Stimulated activated CD8-positive, alpha-beta memory T cell treated with anti-CD3 and anti-CD28 coated beads, Interleukin-4, amount 100 ng/mL, for 4 hours (primary cell): ENCODE measurements at places on chromosomes 1 and 21.
A peak's percentile ranks its signal among the peaks of the same experiment; 100 is the strongest.

DNA sequence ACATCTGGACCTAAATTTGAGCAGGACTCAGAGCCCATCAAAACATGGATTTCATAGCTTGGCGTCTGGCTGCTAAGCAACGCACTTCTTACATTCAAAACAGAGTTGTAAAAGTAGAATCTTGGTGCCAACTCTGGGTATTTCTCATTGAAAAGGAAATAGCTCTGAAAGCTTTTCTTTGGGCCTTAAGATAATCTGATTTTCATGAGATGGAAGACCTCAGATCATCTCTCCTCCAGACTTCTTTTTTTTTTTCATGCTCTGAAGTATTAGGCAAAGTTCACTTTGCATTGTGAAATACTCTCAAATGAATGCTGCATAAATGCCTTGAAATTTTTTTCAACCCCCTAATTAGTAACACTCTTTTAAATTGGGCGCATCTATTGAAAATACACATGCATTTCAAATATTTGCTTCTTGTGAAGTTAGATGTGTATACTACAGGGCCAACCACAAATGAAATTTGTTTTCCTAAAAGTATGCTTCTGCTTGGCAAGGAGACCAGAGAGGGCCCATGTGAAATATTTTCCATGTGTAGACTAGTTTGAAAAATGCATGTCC is 4.2 kb downstream of the ADAMTS5 start:
- DNase-seq, result no peak

DNA sequence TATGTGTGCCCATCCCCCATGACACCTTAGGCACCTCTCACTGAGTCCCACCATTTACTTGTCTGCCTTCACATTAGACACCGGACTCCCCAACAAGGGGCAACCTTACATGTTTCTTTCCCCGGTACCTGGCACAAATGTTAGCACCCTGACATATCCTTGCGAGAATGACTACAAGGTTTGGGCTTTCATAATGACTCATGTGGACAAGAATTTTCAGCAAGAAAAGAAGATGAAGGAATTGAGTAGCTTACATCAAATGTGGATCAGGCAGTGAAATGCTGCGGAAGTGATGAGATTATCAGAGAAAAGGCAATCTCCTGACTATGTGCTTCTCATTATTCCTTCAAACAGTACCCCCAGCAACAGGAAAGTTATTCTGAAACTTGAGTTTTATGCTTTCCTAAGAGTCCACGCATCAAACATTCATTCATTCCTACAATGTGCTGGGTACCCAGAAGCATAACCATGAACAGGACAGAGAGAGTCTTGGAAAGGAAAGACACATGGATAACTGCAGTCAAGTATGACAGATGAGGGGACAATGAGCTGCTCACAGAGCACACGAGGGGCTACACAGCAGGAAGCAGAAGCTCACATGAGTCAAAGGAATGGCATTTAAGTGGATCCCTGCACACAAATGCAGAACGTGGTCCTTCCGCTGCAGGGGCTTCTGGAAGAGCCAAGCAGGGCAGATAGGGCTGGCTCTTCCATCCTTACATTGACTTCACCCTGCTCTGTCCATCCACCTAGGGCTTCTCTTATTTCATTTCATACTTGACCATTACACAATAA is 112.1 kb downstream of the PCNX2 start:
- DNase-seq, result no peak

DNA sequence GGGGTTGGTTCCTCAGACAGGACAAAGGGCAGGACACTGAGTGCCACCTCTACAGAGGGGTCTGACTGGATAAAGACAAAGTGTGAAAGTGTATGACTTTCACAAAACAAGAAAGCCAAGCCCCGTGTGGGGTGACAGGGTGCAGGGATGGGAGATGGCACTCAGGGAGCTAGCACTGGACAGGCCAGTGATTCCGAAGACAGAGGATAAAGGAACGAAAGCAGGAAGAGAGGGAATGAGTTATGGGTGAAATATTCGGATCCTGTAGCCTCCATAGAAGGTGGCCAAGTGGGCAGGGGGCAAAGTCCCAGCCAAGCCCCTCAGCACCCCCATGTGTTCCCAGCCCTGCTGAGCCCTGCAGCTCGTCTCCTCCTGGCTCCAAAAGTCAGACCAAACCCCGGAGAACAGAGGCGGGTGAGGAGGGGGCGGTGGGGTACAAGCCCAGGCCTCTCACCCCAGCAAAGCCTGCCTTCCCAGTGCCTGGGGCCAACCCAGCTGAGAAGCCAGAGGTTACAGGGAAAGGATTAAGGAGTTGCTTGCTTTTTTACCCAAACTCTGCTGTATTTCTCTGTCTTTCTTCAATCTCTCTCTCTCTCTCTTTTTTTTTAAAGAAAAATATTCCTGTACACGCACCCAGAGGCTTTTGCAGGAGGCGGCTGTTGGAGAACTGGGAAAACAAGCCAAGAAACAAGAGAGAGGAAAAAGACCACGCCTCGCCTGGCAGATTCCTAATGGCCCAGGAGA is 14.0 kb upstream of the WASF2 start:
- DNase-seq, result no peak

DNA sequence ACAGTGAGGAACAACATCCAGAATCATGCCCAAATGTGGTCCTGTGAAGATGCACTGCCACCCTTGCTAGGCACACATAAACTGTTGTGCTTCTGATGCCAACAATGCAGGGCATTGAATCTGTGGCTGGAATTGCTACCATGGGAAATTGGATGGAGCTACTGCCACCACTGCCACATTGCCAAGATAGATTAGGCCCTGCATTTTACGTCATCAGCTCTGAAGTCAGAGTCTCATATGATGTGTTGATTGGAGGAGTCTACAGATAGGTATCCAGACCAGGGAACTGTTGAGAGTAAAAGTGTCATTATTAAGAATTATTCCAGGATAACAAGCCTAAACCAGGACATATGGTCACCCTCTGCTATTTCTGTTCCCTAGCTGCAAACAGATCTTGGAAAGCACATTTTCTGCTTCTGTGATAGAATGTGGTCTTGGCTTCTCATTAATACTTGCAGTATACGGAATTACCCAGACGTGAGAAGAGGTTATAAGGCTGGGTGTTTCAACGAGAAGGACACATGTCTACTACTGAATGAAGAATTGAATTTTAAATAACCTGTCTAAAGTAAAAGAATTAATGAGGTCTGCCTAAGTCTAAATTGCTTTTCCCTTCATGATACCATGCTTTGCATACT is 106.6 kb downstream of the TNNI3K start:
- no peak for DNase-seq

- no peak for DNase-seq
These were observed 47.0 kb downstream of the ZC3H11B start for GRCh38 chr1:219565921-219566320.

DNA sequence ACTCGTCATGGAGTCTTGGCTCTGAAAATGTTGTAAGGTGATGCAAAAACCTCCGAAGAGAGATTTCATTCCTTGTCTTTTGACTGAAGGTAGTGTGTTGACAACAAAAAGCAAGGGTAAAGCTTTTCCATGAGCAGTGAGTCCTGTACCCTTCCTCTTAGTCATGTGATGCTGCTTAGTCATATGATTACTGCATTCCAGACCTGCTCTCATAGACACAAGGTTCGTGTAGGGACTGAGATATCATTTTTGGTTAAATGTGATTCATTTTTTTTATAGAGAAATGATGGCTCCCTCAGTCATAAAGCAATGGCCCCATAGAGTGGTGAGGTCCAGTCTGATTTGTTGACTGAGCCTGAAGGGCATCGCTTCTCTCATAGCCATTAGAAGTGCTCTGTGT is 9.2 kb downstream of the KCNJ6 start:
- no peak for DNase-seq

- no peak for DNase-seq
These were observed 15.6 kb downstream of the SZT2 start for GRCh38 chr1:43405219-43405875.

GRCh38 chr1:184483101-184483683 is 96.4 kb downstream of the C1orf21 start:
- DNase-seq, result no peak

- peak; percentile 49 for DNase-seq
These were observed 36.1 kb downstream of the PEX14 start for GRCh38 chr1:10510520-10511493.

- no peak for DNase-seq
These were observed 20.6 kb upstream of the USP24 start for GRCh38 chr1:55235722-55236121.

GRCh38 chr1:109476825-109477224 is 6.9 kb upstream of the ATXN7L2 start:
- DNase-seq, result no peak

DNA sequence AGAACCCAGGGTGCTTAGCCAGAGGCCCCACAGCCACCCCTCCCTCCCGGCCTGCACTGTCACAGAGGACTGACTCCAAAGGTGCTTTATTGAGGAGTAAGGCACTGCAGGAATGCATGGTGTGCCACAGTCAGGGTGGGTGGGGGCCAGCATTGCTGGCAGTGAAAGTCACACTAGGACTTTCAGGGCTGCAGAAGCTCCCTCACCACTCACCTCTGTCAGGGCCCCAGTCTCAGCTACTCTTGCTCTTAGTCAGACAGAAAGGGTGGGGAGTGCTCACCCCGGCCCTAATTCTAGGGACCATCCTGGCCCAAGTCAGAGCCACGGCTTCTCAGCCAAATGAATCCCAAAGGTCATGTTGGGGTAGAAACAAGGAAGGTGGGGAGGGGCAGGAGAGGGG is 19.4 kb downstream of the KNCN start:
- no peak for DNase-seq

- no peak for DNase-seq
These were observed 11.4 kb downstream of the SMYD2 start for GRCh38 chr1:214292322-214292721.

DNA sequence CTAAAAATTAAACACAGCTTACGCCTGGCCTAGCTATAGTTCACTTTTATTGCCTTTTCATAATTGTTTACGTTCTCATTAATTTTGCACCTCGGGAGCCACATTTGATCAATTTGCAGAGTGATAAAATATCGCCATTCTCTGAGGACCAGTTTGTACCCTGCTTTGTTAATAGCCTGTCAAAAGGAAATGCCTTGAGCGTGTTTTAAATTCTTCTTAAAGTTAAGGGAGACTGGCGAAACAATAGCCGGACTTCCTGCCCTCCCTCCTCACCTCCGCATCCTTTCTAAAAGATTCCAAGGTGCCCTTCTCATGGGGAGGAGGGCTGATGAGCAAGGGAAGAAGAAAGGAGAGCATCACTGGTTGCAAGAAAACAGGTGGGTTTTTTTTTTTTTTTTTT is 271.6 kb downstream of the KCNJ6 start:
- no peak for DNase-seq

GRCh38 chr1:110170766-110171733 is 20.8 kb downstream of the SLC6A17 start:
- DNase-seq, result no peak

DNA sequence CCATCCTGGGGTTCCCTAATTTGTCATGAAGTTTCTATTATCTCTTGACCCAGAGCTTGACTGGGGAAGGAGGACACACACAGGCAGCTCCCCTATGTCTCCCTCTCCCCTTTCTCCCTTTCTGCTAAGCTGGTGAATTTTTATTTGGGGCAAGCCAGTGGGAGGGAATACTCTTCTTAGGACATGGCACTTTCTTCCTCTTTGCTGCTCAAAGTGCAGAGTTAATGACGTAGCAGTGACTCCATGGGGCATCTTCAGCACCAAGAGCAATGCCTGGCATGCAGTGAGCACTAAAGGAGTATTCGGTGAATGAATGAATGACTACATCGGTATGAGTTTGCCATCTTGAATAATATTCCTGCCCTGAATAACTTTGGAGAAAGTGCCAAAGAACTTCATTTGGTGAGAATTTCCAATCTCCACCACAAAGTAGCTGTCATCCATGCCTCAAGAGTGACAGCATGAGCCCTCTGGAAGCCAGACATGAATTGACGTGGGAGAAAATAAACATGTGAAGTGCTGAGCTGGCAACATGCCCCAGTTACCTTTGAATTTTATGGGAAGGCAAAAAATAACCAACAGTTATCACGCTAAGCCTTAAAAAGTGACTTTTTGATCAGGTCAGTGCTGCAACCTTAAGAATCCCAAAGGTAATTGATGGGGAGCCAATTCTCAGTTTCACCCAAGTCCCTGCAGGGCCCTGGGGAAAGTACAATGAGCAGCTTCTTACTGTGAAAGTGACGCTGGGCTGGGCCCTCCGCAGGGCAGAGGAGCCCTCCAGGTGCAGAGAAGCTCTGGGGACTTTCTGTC is 22.1 kb upstream of the ATF3 start:
- DNase-seq, result no peak

GRCh38 chr1:61101536-61101935 is 19.2 kb downstream of the NFIA start:
- DNase-seq, result no peak

DNA sequence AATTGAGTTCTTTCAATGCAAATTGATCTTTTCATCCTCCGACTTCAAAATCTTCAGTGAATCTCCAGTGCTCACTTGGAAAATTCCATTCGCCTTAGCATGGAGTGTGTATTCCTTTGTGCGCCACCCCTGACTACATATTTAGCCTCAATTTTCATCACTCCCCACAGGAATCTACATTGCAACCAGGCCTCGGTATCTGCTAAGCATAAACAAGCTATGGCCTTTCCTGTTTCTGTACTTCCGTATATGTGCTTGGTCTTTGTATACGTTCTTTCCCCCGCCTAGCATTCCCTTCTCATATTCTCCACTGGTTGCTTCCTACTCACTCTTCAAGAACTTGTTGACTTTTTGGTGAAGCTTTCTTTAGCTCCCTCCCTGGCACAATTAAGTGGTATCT is 470.8 kb downstream of the LMO4 start:
- no peak for DNase-seq

DNA sequence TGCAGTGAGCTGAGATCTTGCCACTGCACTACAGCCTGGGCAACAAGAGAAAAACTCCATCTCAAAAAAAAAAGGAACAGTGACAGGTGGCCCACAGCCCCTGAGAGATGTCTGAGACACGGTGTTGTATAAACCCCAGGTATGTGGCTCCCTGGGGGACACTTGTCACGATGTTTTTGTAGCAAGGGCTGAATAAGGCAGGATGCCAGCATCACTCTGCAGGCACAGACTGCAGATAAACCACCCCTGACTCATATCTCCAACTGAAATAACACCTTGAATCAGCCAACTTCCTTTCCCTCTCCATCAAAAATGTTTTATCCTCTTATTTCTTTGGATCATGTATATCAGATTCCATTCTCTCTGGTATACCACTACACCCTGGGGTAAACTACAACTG is 52.5 kb downstream of the NMNAT2 start:
- DNase-seq, result no peak

DNA sequence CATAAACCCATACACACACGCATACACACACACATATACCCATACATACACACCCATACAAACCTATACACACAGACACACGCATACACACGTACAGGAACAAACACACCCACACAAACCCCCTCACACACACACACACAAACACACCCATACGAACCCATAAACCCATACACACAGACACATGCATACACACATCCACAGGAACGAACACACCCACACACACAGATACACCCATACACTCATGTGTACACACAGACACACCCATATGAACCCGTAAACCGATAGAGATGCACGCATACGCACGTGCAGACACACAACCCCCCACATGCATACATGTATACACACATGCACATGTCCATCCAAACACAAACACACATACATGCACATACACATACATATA is 9.5 kb downstream of the WNT9A start:
- no peak for DNase-seq

GRCh38 chr21:34504595-34504994 is 7.4 kb downstream of the KCNE1 start:
- no peak for DNase-seq

- DNase-seq, result no peak
These were observed 108.1 kb downstream of the ATG4C start for GRCh38 chr1:62891956-62892562.
